Hepatocyte (in vitro differentiated cells): ENCODE measurements at places on chromosomes 6 and 20. TPM values are rescaled to one million over a fixed set of nuclear protein-coding genes. Genes with fewer than 3 reads are reported as not detected.

- no peak overlapping the region for H3K27ac ChIP-seq
- H3K27me3 ChIP-seq: no peaks in the 10 kb centered on the region
- H3K36me3 ChIP-seq: no peaks in the 10 kb centered on the region
- H3K4me3 ChIP-seq: no peak overlapping the region
- no peak for DNase-seq
These were observed 23.8 kb downstream of the RAMACL start for GRCh38 chr6:166562726-166563125.

DNA sequence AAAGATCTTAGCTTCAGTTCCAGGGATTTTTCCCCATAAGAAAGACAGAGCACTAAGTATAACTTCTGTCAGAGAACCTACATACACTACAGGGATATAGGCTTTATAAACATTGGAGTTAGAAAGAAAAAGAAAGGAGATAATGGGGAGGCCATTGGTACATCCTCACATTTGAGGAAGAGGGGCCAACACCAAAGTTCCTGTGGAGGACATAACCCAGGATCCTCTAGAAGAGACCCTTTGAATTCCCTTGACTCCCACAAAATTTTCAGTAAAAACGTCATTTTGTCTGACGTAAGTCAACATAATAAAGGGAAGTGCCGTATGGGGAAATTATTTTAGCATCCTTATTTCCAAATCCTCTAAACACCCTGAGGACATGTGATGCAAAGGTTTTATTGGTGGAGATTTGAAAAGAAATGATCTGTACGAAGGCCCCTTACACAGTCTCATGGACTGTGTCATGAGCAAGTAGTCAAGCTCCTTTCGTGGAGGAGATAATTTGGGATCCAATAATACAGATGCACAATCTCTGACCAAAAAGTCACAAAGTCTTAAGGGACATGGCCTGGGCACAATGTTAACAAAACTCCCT is 33.2 kb downstream of the HLA-DRA start:
- no peaks in the 10 kb centered on the region for H3K36me3 ChIP-seq
- no peak for DNase-seq
- no peaks in the 10 kb centered on the region for H3K27me3 ChIP-seq
- no peak overlapping the region for H3K27ac ChIP-seq

DNA sequence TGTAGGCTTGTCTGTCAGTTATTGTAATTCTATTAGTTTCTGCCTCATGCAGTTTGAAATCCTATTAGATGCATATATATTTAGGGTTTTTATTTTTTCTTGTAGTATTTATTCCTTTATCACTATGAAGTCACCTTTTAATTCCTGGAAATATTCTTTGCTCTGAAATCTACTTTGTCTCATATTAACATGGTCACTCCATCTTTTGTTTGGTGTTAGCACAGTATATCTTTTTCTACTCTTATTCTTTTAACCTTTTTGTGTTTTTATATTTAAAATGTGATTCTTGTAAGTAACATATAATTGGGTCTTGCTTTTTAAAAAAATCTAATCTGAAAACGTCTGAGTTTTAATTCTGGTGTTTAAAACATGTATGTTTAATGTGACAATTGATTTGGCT is 121.6 kb downstream of the GJA10 start:
- DNase-seq: no peak
- no peaks in the 10 kb centered on the region for H3K4me1 ChIP-seq
- H3K27ac ChIP-seq: no peak overlapping the region
- no peaks in the 10 kb centered on the region for H3K27me3 ChIP-seq

The TCFL5 gene
- 8.5 and 10.5 TPM in 2 replicates for polyA plus RNA-seq

GRCh38 chr6:2148748-2149147 is 96.7 kb downstream of the GMDS start:
- no peak for DNase-seq
- no peak overlapping the region for H3K27ac ChIP-seq
- H3K27me3 ChIP-seq: no peaks in the 10 kb centered on the region
- no peaks in the 10 kb centered on the region for H3K4me1 ChIP-seq
- H3K4me3 ChIP-seq: no peak overlapping the region
- H3K36me3 ChIP-seq: no peaks in the 10 kb centered on the region

The HFE gene
- 3.6 and 4.5 TPM in 2 replicates for polyA plus RNA-seq

DNA sequence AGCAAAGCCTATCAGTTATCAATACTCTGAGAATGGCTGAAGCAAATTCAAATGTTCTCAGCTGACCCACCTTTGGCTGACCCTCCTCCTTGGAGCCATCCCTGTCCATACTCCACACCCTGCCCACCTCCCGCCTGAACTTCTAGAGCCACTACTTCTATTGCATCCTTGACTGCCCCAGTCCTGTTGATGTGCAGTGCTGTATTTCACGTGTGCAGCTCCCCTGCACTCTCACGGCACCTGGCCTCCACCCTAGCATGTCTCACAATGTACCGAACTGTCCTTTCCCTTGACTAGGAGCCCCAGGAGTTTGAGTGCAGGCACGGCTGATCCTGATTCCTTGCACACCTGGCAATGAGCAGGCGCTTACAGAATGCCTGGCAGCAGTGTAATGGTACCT is 7.0 kb downstream of the CPXM1 start:
- no peaks in the 10 kb centered on the region for H3K36me3 ChIP-seq
- no peaks in the 10 kb centered on the region for H3K4me1 ChIP-seq
- H3K27ac ChIP-seq: no peak overlapping the region
- H3K27me3 ChIP-seq: peaks cover 14% of the 10 kb centered on the region
- H3K4me3 ChIP-seq: no peak overlapping the region

The RGS19 gene
- polyA plus RNA-seq: 10.9 and 13.5 TPM in 2 replicates

The TRIM15 gene
- polyA plus RNA-seq: 1.2 and 1.5 TPM in 2 replicates

GRCh38 chr20:35093267-35093884 is 769 bp upstream of the TRPC4AP start:
- no peaks in the 10 kb centered on the region for H3K27me3 ChIP-seq
- DNase-seq: peak; percentile 15
- H3K36me3 ChIP-seq: no peaks in the 10 kb centered on the region
- peak overlapping the region; percentile 98 for H3K27ac ChIP-seq
- no peak overlapping the region for H3K4me3 ChIP-seq
- peaks cover 18% of the 10 kb centered on the region for H3K4me1 ChIP-seq

DNA sequence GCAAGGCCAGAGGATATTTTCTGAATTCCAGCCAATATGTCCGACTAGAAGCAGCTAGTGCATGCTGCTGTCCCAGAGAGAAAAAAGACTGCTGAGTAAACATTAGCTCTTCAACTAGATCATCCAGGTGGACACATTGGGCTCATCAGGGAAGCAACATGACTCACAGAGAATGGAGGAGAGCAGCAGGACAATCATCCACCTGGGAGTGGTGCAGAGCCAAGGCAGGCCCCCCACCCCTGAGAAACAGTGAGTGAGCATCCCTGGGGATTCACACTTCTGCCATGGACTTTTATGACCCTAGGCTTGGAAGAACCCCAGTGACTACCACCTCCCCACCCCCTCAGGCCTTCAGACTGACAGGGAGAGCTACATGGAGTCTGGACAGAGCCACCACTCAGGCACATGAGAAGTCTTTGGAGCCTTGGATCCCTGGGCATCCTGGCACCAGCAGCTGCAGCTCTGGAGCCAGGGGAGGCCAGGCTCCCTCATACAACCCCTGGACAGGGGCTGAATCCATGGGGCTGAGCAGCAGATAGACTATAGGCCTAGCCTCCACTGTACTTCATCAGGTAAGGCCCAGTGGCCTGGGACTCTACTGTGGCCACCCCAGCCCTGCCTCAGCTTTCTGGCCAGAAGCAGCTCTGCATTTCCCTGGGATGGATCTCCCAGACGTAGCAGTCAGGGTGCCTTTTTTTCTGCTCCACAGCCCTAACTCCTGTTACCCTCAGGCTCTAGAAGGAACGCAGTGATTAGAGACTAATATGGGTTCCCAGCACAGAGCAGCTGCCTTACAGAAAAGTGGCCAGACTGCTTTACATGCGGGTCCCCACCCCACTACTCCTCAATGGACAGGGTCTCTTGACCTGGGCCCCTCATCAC is 82.9 kb upstream of the RNF217 start:
- no peak overlapping the region for H3K4me3 ChIP-seq
- no peaks in the 10 kb centered on the region for H3K4me1 ChIP-seq
- H3K36me3 ChIP-seq: no peaks in the 10 kb centered on the region
- H3K27me3 ChIP-seq: no peaks in the 10 kb centered on the region

- no peak overlapping the region for H3K27ac ChIP-seq
- no peaks in the 10 kb centered on the region for H3K36me3 ChIP-seq
- no peak overlapping the region for H3K4me3 ChIP-seq
- no peak for DNase-seq
- H3K4me1 ChIP-seq: no peaks in the 10 kb centered on the region
These were observed 118.4 kb upstream of the RUNX2 start for GRCh38 chr6:45209762-45210161.

- no peak overlapping the region for H3K4me3 ChIP-seq
- peak; percentile 66 for DNase-seq
- H3K36me3 ChIP-seq: no peaks in the 10 kb centered on the region
- H3K27ac ChIP-seq: peak overlapping the region; percentile 32
These were observed 81.7 kb downstream of the COL9A1 start for GRCh38 chr6:70221025-70221714.
